ENCODE measurements at places on chromosomes 7 and 10.

DNA sequence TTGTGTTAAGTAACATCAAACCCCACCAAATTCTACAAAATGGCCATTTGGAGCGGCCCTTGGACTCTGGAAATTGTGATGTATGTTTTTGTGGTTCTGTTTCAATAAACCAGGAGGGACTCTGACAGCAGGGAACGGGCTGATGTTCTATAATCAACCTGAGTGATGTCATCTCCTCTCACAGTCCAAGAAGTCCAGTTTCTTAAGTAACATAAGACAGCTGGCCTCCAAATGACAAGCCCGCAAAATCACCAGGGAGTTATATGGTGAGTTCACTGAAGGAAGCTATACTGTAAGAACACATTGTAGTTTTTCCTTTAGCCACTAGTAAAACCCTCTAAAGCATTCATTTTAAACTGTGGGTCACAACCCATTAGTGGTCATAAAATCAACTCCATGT lies 34.0 kb downstream of the GOT1 start:
- no peak overlapping the region for H3K27ac ChIP-seq
- H3K36me3 ChIP-seq: peaks cover 45% of the 10 kb centered on the region
- no peak overlapping the region for H3K4me3 ChIP-seq
- no peaks in the 10 kb centered on the region for H3K27me3 ChIP-seq
- no peaks in the 10 kb centered on the region for H3K4me1 ChIP-seq
- no peak for DNase-seq

DNA sequence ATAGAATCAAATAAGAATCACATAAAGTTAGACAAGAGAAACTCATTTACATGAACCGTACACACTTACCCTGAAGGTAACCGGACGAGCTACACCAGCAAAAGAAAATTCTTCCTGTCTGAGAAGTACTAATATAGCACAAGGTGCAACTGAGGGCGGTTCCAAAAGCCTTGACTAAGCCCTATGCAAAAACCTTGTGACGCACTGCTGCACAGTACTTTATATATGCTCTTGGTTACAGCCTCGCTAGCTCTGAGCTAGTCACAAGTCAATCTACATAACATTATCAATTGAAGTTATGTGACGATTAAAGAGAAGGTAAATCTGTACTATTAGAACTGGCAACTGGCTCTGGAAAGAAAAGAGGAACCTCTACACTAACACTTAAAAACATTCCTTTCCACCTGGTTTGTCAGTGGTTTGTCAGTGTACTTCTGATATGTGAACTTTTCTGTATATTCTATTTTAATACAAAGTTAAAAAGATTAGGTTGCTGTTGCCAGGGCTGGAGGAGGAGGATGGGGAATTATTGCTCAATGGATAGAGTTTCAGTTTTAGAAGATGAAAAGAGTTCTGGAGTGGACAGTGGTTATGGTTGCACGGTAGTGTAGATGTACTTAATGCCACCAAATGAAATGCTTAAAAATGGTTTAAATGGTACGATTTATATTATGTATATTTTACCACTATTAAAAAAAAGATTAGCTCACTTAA lies 21.6 kb downstream of the NT5C3A start:
- H3K27me3 ChIP-seq: no peaks in the 10 kb centered on the region
- DNase-seq: no peak
- peaks cover 49% of the 10 kb centered on the region for H3K4me1 ChIP-seq
- H3K36me3 ChIP-seq: no peaks in the 10 kb centered on the region
- peak overlapping the region; percentile 77 for H3K27ac ChIP-seq

DNA sequence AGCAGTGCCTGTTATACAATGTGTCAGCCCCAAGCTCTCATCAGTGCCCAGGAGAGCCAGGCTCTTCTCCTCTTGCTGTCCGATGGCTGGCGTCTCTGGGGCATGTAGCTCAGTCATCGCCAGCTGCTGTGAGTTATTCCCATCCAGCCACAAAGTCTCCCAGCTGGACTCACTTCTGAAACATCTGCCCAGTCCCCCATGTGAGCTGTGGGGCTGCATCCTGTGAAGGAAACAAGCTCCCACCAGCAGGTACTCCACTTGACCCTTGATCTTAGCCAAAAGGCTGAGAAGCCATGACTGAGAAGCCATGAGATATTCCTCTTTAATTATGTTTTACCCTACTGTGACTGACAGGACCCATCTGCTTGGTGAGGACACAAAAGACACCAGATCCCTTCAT lies 212.7 kb upstream of the IGFBP3 start:
- no peaks in the 10 kb centered on the region for H3K27me3 ChIP-seq
- no peaks in the 10 kb centered on the region for H3K36me3 ChIP-seq
- H3K27ac ChIP-seq: no peak overlapping the region
- no peaks in the 10 kb centered on the region for H3K4me1 ChIP-seq

DNA sequence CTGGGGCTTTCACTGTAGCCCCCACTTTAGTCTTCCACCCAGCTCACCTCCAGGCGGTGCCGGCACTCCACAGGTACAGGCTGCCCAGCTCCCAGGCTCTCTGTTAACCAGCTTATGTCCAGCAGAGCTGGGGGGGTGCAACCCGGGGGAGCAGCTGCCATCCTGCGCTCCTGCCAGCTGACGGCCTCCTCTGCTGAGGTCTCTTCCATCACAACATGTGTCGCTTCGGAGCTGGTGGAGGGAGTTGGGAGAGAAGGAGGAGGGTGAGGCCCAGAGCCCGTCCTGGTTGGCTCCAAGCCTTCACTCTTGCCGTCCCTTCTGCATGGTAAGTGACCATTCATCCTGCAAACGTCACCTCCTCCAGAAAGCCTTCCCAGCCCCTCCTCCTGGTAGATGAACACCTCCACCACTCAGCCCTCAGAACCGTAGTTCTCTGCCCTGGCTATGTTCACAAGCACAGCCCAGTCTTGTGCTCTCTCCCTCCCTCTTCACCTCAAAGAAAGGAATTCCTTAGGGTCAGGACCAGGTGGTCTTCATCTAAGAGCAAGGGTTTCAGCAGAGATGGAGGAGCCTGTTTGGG lies 1.6 kb downstream of the POLM start:
- peaks cover 42% of the 10 kb centered on the region for H3K36me3 ChIP-seq
- DNase-seq: no peak

GRCh38 chr10:32004161-32004591 lies 52.0 kb downstream of the KIF5B start:
- no peak overlapping the region for H3K4me3 ChIP-seq
- H3K27me3 ChIP-seq: no peaks in the 10 kb centered on the region
- H3K36me3 ChIP-seq: no peaks in the 10 kb centered on the region

- H3K4me3 ChIP-seq: no peak overlapping the region
- H3K4me1 ChIP-seq: peaks cover 7% of the 10 kb centered on the region
- DNase-seq: no peak
- H3K27me3 ChIP-seq: no peaks in the 10 kb centered on the region
Measured at GRCh38 chr7:137078781-137079180, 210.3 kb downstream of the CHRM2 start.

GRCh38 chr7:134922720-134923704 lies 63.3 kb upstream of the AGBL3 start:
- H3K4me3 ChIP-seq: no peak overlapping the region
- no peaks in the 10 kb centered on the region for H3K36me3 ChIP-seq
- H3K27ac ChIP-seq: no peak overlapping the region
- peaks cover 27% of the 10 kb centered on the region for H3K4me1 ChIP-seq
- H3K27me3 ChIP-seq: no peaks in the 10 kb centered on the region

- no peaks in the 10 kb centered on the region for H3K36me3 ChIP-seq
- H3K27me3 ChIP-seq: no peaks in the 10 kb centered on the region
- H3K4me1 ChIP-seq: peaks cover 44% of the 10 kb centered on the region
- no peak overlapping the region for H3K4me3 ChIP-seq
- DNase-seq: no peak
Measured at GRCh38 chr7:104960741-104961448, 53.1 kb upstream of the KMT2E start.

- H3K36me3 ChIP-seq: no peaks in the 10 kb centered on the region
- DNase-seq: no peak
- no peak overlapping the region for H3K4me3 ChIP-seq
- H3K4me1 ChIP-seq: no peaks in the 10 kb centered on the region
- no peak overlapping the region for H3K27ac ChIP-seq
- H3K27me3 ChIP-seq: no peaks in the 10 kb centered on the region
Measured at GRCh38 chr7:46360296-46360695, 439.2 kb upstream of the IGFBP3 start.

DNA sequence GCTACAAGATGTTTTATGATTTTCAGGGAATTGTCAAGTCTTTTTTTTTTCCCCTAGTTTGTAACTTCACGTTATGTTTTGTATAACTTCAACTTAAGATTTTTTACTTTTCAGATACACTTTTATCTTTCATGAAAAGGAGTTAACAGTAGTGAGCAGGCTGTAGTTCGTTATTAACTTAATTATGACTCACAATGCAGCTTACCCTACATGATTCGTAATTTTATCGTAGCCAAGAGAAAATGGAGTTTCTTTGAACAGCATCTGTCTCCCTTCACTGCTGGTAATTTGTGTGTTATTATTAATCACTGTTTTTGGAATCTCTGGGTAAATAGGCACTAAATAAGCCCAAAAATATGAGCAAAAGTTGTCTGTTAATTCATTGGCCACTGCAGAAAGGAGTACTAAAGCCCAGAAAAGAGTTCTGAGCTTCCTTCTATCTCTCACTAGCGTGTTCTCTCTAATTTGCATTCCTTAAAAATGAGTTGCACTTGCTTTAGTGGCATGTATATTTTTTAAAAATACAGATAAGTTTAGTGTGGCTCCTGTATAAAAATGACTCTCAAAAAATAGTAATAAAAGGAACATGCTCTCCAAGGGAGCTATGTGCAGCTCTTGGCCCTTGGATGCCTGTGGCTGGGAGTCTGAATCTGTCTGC lies 36.1 kb downstream of the RALA start:
- no peak overlapping the region for H3K4me3 ChIP-seq
- peaks cover 4% of the 10 kb centered on the region for H3K4me1 ChIP-seq
- H3K27ac ChIP-seq: no peak overlapping the region
- H3K36me3 ChIP-seq: peaks cover 6% of the 10 kb centered on the region
- H3K27me3 ChIP-seq: no peaks in the 10 kb centered on the region
- no peak for DNase-seq

DNA sequence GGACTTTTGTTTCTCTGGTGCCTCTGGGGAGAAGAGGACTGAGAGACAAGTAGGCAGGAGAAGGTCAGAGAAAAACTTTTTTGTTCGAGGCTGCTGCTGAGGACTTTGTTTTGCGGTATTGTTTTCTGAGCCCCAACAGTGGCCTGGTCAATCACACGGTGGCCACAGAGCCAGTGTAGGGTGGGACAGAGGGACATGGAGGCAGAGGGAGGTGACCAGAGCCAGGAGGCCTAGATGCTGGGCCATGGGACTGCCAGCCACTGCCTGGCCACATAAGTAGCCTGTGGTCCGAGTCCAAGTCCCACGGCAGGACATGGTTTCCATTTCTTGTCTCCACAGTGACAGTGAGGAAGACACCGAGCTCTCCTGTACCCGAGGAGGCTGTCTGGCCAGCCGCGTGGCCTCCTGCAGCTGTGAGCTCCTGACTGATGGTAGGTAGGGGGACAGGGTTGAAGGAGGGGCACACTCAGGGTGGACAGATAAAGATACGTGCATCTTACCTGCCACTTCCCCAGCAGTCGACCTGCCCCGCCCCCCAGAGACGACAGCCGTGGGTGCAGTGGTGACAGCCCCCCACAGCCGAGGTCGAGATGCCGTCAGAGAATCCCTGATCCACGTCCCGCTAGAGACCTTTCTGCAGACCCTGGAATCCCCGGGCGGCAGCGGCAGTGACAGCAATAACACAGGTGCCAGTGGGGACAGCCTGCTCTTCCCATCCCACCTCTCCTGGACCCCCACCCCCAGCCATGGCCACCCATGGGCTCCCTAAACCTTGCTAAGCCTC lies 27.5 kb downstream of the SH2B2 start:
- no peaks in the 10 kb centered on the region for H3K27me3 ChIP-seq
- H3K27ac ChIP-seq: no peak overlapping the region
- DNase-seq: no peak
- no peaks in the 10 kb centered on the region for H3K36me3 ChIP-seq

DNA sequence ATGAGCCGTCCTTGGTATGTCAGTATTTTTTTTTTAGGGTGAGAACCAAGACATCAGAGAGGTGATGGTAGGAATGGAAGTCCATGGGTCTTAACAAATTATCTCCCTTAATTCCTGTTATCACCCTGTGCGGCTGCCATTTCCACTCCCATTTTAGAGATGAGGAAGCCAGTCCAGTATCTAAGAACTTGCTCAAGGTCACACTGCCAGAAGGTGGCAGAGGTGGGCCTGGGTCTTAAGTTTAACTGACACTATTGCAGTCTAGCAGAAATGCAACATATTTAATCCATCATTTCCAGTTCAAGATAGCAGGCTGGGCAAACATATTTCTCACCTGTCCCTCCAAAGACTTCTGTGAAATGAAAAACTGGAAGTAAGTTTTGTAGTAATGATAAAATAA lies 108.3 kb downstream of the GLI3 start:
- no peaks in the 10 kb centered on the region for H3K36me3 ChIP-seq
- H3K27ac ChIP-seq: no peak overlapping the region
- peaks cover 2% of the 10 kb centered on the region for H3K4me1 ChIP-seq
- H3K4me3 ChIP-seq: no peak overlapping the region
- no peaks in the 10 kb centered on the region for H3K27me3 ChIP-seq

- H3K36me3 ChIP-seq: no peaks in the 10 kb centered on the region
- no peak overlapping the region for H3K4me3 ChIP-seq
- H3K4me1 ChIP-seq: no peaks in the 10 kb centered on the region
- H3K27ac ChIP-seq: no peak overlapping the region
- H3K27me3 ChIP-seq: no peaks in the 10 kb centered on the region
Measured at GRCh38 chr10:20877986-20878983, 18.8 kb downstream of the NEBL start.

DNA sequence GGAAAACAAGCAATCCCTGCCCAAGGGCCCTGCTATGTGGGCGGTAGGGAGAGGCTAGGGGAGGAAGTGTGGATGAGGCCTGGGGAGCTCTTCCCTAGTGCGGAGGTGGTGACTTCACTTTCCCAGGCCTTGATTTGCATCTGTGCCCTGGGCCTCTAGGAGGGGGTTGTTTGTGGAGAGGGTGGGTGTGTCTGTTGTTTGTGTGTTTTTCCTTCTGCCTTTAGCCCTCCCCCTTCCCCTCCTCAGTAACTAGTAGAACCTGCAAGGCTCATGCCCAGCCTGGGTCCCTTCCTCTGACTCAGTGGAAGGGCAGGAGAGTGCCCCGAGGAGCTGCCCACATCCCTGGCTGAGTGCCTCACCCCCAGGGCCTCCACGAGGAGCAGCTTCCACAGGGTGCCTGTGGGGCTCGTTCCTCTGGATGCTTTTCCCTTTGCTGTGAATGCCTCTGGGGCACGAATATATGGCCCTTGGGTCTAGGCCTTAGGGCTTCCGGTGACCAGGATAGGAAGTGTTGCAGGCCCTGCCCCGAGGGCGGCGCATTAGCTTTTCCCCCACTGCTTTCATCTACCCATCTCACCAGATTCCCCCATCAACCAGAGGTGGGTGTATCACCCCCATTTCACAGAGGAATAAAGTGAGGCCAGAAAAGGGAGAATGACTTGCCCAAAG lies 89.4 kb upstream of the DUSP5 start:
- H3K4me1 ChIP-seq: peaks cover 16% of the 10 kb centered on the region
- H3K36me3 ChIP-seq: no peaks in the 10 kb centered on the region
- H3K27me3 ChIP-seq: no peaks in the 10 kb centered on the region
- DNase-seq: no peak
- H3K27ac ChIP-seq: no peak overlapping the region
- H3K4me3 ChIP-seq: no peak overlapping the region

- no peaks in the 10 kb centered on the region for H3K4me1 ChIP-seq
- H3K36me3 ChIP-seq: no peaks in the 10 kb centered on the region
- no peak overlapping the region for H3K4me3 ChIP-seq
- no peaks in the 10 kb centered on the region for H3K27me3 ChIP-seq
- DNase-seq: no peak
Measured at GRCh38 chr7:122556873-122557542, 141.9 kb downstream of the RNF133 start.

GRCh38 chr10:64571056-64571455 lies 1049.9 kb downstream of the REEP3 start:
- no peak overlapping the region for H3K27ac ChIP-seq
- H3K4me1 ChIP-seq: no peaks in the 10 kb centered on the region
- DNase-seq: no peak
- no peaks in the 10 kb centered on the region for H3K36me3 ChIP-seq
